Stimulated activated CD8-positive, alpha-beta memory T cell treated with anti-CD3 and anti-CD28 coated beads, Interleukin-4, amount 100 ng/mL, for 4 hours (primary cell): ENCODE measurements at places on chromosomes 7 and 10.

DNA sequence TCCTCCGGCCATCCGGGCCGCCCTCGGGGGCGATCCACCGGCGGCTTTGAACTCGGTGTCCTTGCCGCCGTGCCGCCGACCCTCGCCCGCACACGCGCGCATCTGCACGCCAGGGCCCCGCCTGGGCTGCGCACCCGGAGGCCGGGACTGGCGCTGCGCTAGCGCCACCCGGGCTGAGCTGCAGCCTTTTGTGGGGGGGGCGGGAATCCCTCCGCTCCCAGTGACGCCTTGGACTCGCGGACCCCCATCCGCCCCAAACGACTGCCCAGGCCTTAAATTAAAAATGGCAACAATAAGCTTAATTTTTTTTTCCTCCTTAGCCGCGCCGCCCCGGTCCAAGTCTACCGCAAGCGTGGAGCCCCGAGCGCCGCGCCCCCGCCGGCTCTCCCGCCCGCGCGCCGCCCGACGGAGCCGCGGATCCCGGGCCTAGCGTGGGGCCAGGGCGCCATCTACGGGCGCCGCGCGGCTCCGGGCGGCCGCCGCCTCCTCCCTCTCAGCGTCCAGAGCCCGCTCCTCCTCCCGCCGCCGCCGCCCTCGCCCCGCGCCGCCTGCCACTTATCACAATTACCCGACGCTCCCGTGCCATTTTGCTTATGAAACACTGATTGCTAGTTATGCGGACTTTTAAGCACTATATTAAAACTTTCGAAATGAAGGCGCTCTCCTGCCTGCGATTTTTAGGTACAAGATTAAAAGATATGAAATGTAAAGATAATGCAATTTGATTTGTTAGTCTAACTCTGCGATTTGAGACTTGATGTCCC, 7.5 kb upstream of the EBF3 start:
- no peak for DNase-seq

DNA sequence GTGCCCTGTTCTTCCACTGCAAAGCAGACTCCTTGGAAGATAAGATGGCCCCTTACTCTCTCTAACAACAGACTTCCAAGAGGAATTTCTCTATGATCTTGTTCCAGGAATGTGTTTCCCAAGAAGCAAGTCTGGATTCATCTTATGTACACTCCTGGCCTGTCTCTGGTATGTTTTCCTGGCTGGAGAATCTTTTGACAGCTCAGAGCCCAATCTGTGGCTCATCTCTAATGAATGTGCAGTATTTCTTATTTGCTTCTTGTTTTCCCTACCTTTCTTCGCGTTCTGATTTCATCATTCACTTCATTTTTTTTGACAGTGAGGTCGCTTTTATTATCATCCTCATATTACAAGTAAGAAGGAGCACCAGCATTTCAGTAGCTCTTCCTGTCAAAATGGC, 53.0 kb upstream of the PITRM1 start:
- no peak for DNase-seq

GRCh38 chr10:124716369-124716768, 27.8 kb downstream of the FAM53B start:
- DNase-seq = no peak

GRCh38 chr7:91169830-91170191, 94.4 kb upstream of the FZD1 start:
- no peak for DNase-seq

DNA sequence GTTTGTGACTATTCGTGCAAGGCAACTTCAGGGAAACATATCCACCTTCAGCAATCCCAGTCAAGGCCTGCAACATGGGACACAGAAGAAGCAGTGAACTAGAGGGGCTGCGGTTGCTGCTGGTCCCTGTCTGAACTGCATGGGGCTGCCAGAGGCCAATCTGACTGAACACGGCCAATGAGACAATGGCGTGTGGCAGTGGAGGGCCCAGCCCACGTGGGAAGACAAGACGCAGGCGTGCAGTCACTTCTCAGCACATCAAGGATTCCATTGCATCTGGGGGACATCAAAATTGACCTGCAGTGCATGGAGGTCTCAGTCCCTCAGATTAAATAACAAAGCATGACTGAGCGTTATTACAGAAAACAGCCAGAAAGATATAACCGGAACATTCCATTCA, 215.9 kb downstream of the HECW1 start:
- DNase-seq = no peak

GRCh38 chr7:41693150-41693997, 9.5 kb downstream of the INHBA start:
- no peak for DNase-seq

DNA sequence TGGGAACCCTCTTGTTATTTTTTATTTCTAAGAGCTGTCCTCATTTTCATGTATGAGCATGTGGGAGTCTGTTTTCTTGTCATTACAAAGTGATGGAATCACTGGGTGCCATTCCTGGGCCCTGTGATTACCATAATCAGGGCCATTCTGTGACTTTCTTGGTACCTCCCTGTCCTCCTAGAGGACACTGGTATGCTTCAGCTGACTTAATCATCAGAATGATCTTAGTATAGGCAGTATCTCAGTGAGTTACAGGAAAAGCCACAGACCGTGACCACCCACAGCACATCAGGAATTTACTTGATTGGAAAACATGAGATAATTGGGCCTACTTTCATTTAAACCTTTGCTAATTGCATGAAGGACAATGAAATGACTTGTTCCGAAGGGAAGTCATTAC, 7.2 kb downstream of the NOM1 start:
- no peak for DNase-seq

- peak; percentile 63 for DNase-seq
These were observed at the start of gene FOXK1 for GRCh38 chr7:4681886-4682620. Gene FOXK1, plus strand, starts transcription at chr7:4682295. Its CDS starts 14 bp downstream, at chr7:4682309.

DNA sequence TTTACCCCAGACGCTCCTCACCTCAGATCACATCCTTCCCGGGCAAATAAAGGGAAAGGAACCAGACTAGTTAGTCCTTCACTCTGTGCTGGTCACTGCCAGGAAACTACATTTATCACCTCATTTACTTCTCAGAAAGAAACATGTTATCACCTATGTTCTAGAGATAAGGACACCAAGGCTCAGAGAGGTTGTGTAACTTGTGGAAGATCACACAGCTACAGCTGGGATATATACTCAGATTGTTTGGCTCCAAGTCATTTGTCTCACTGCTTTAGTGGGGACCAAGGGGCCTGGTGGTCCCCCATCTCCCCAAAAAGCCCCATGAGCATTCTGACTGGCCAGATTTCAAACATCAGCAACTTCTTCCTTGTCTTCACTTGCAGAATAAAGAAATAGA, 17.5 kb upstream of the BTBD16 start:
- DNase-seq = no peak

DNA sequence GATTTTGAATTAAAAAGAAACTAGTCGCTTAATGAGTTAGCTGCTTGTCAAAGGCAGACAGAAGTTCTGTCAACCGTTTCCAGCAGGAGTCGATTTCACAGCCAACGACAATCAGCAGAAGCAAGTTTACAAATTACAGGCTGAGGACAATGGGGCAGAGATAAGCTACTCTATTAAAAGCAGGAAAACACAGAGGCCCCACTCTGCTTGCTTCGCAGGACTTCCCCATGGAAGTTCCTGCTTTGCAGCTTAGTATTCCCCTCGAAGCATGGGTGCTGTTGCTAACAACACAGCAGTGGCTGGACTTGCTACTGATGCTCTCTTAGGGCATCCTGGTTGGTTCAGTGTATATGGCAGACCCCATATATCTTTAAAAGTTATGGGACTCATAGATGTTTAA, 50.8 kb upstream of the KLF6 start:
- no peak for DNase-seq

DNA sequence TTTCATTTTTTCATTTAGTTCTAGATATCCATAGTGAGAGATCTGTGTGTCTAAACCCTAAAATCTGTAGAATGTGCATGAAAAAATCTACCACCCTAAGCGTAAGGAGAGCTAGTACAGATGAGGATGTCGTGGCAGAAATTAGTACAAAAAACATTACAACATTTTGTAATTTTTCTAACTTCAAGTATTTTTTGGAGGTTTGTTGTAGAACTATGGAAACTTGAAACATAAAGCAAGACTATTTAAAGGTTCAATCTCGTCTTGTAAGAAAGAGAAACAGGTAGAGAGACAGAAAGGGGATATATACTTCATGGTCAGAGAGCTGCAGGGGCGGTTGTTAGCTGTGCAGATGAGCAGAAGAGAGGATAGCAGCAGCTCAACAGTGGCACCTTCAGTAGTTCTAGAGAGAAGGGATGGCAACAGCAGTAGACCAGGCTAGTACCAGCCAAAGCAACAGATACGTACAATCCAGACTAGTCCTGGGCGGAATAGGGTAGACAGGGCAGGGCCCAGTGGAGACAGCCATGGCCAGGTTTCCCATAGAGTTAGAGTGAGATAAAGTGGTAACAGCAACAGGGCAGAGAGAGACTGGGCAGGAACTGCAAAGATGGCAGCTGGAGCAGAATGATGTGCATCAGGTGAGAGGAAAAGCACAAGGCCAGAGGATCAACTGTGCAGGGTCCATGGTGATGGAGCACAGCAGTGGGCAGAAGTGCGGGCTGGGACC, 145.2 kb downstream of the FRMD4A start:
- no peak for DNase-seq

DNA sequence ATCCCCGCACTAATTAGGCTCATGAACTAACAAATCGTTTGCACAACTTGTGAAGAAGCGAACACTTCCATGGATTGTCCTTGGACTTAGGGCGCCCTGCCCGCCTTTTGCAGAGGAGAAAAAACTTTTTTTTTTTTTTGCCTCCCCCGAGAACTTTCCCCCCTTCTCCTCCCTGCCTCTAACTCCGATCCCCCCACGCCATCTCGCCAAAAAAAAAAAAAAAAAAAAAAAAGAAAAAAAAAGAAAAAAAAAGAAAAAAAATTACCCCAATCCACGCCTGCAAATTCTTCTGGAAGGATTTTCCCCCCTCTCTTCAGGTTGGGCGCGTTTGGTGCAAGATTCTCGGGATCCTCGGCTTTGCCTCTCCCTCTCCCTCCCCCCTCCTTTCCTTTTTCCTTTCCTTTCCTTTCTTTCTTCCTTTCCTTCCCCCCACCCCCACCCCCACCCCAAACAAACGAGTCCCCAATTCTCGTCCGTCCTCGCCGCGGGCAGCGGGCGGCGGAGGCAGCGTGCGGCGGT, at the start of gene EMX2:
Gene EMX2, plus strand, starts transcription at position 41 of the 519 bp plus-strand sequence. CDS start 522 bp downstream, outside the sequence.
- DNase-seq = no peak

DNA sequence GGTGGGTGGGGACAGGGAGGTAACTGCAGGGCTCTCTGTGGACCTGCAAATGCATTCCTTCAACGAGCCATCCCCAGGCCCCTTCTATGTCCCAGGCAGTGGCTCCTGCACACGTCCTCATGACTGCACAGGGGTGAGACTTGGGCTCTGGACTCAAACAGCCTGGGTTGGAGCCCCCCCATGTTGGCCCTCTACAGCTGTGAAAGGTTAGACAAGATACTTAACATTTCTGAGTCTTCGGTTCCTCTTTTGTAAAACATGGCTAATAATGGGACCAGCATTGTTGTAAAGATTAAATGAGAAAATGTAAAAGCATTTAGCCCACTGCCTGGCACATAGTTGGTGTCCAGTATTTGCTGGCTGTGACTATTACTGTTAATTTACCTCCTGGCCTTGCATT, 41.8 kb downstream of the CHST3 start:
- no peak for DNase-seq

DNA sequence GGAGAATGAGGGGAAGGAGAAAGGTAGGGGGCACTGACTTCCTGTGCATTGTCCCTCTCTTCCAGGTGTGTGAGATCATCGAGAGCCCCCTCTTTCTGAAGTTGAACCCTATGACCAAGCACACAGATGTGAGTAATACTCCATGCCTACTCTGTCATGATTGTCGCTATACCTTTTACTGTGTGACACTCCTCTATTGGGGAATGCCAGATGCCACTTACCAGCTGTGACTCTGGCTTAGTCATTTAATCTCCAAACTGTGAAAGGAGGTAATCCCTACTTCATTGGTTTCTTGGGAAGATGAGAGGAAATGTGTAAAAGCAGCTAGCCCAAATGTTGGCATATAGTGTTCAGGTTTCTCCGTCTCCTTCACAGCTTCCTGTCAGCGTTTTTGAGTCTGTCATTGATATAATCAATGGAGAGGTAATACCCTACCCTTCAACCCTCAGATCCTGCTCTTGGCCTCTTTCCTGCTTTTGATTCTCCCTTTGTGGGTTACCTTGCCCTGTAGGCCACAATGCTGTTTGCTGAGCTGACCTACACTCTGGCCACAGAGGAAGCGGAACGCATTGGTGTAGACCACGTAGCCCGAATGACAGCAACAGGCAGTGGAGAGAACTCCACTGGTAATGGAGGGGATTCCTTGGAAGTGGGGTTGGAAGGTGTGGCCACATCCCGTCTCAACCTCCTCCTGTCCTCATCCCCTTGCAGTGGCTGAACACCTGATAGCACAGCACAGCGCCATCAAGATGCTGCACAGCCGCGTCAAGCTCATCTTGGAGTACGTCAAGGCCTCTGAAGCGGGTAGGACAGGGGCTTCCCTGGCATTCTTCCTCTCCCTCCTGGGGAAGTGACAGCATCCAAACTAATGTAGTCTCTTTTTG, 2.0 kb downstream of the COPS6 start:
- DNase-seq = no peak

- no peak for DNase-seq
These were observed 70.2 kb upstream of the PDSS1 start for GRCh38 chr10:26627324-26627723.

- DNase-seq = no peak
These were observed 23.2 kb downstream of the CREB3L2 start for GRCh38 chr7:137978464-137979237.

DNA sequence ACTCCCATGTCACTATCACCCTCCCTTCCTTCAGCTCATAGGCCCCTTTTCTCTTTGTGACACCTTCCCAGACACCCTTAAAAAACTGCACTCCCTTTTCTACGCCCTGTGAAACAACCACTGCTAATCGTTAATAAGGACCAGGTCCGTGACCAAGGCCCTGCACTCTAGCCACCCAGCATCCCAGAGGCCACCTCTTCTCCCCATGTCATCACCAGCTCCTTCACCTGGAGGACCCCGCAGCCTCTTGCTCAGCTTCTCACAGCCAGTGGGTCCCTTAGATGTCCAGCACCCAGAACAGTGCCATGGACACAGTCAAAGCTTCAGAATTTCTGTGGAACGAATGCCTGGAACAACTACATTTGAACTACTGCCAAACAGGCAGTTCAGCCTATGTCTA, 2.3 kb downstream of the PARD3 start:
- DNase-seq = no peak

- DNase-seq = no peak
These were observed 140.5 kb upstream of the SH2B2 start for GRCh38 chr7:102146122-102146521.

GRCh38 chr10:19120381-19120908, 71.8 kb downstream of the MALRD1 start:
- no peak for DNase-seq

GRCh38 chr7:18212308-18212707, 184.7 kb upstream of the PRPS1L1 start:
- DNase-seq = no peak

- DNase-seq = no peak
These were observed 266.1 kb downstream of the GLI3 start for GRCh38 chr7:41970941-41971340.
